ENCODE measurements at places on chromosomes 4 and X. TPM values are rescaled to one million over a fixed set of nuclear protein-coding genes. Genes with fewer than 3 reads are reported as not detected.
A peak's percentile ranks its signal among the peaks of the same experiment; 100 is the strongest.

GRCh38 chrX:49701933-49702332, 6.1 kb upstream of the PAGE1 start:
- no peaks in the 10 kb centered on the region for H3K36me3 ChIP-seq
- no peak overlapping the region for H3K4me3 ChIP-seq
- DNase-seq, result no peak
- no peak overlapping the region for H3K27ac ChIP-seq

DNA sequence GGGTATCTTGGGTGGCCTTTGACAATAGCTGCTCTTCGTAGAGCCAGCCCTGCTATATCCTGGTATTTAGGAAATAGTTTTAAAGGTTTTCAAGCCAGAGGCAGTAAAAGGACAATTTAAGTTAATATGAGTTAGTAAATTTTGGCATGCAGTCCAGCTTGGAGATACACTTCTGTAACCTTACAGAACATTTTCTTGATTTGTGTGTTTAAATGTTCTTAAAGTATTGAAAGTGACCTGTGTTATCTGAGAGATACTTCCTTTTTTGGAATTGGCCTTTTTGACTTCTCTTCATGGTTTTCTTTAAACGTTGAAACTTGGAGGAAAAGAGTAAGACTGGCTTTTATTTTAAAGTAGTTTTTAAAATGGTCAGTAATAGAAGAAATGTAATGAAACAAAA, 25.5 kb downstream of the PDLIM5 start:
- H3K4me1 ChIP-seq, result peaks cover 27% of the 10 kb centered on the region
- H3K27ac ChIP-seq, result peak overlapping the region; percentile 15
- H3K27me3 ChIP-seq, result no peaks in the 10 kb centered on the region
- DNase-seq, result no peak
- H3K4me3 ChIP-seq, result no peak overlapping the region

GRCh38 chrX:31331015-31331414, 259.2 kb upstream of the FTHL17 start:
- H3K4me1 ChIP-seq, result no peaks in the 10 kb centered on the region
- H3K36me3 ChIP-seq, result no peaks in the 10 kb centered on the region
- no peak for DNase-seq
- H3K27ac ChIP-seq, result no peak overlapping the region

- DNase-seq, result peak; percentile 90
- no peak overlapping the region for H3K27ac ChIP-seq
- no peak overlapping the region for H3K4me3 ChIP-seq
- peaks cover 14% of the 10 kb centered on the region for H3K4me1 ChIP-seq
- no peaks in the 10 kb centered on the region for H3K27me3 ChIP-seq
Measured at GRCh38 chr4:8276358-8277240, 7.0 kb downstream of the HTRA3 start.

STBD1 gene
- total RNA-seq, result 2.5 TPM

OPRPN gene
- total RNA-seq, result not detected

- H3K27ac ChIP-seq, result no peak overlapping the region
- DNase-seq, result no peak
- no peaks in the 10 kb centered on the region for H3K36me3 ChIP-seq
- H3K4me3 ChIP-seq, result no peak overlapping the region
Measured at GRCh38 chrX:72372735-72373134, 67.0 kb upstream of the CITED1 start.

AWAT2 gene
- not detected for total RNA-seq

GRCh38 chr4:109879081-109879480, 31.2 kb downstream of the LRIT3 start:
- no peaks in the 10 kb centered on the region for H3K27me3 ChIP-seq
- H3K27ac ChIP-seq, result no peak overlapping the region
- no peak overlapping the region for H3K4me3 ChIP-seq
- no peaks in the 10 kb centered on the region for H3K36me3 ChIP-seq

DNA sequence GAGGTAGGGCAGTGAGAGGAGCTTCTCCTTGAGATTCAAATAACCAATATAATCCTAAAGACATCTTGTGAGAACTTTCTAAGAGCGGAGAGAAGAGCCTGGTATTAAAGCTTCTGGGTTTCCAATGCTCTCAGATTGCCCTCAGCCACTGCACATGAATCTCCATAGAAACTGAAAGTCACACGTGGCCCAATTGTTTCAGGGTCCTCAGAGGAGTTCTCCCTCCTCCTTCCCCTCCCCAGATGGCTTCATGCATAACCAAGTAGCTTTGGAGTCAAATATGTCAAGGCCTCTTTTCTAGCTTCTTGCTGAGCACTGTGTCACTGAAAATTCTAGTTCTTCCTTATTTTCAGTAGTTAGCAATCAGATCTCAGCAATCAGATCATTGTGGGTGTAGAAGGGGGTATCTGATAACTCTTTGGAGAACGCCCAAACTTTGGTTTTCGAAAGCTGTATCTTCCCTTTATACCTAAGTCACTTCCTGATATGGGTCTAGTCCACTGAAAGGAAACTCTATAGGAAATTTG, 2.2 kb downstream of the BTK start:
- no peaks in the 10 kb centered on the region for H3K4me1 ChIP-seq
- no peaks in the 10 kb centered on the region for H3K36me3 ChIP-seq
- H3K4me3 ChIP-seq, result no peak overlapping the region
